ENCODE measurements at places on chromosomes 13 and 19.

DNA sequence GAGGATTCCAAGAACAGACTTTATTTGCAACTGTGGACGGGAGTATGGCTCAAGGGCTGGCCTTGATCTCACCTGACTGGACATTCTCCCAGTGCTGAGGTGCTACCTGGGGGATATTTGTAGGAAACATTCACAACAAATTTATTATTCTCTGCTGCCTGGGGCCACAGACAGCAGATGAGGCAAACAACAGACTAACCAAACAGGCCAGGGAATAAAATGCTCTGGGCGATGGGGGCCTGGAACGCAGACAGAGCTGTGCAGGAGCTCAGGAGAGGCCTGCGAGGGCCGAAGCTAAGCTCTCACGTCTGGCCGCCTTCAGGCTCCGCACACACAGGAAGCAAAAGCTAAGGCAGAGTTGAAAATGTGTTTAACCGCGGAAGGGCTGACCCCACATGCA lies 7.8 kb downstream of the PLPP2 start:
- no peak for DNase-seq

DNA sequence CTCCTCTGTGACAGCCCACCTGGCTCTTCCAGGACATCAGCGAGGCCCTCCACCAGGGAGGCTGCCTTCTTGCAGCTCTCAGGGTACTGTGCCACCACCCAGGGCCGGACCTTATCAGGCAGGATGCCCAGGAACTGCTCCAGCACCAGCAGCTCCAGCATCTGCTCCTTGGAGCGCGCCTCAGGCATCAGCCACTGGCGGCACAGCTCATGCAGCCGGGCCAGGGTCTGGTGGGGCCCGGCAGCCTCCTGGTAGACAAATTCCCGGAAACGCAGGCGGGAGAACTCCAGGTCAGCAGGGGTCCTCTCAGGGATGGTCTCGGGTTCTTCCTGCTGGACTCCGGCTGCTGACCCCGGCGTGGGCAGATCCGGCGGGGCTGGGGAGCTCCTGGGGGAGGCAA lies 8.2 kb downstream of the ZSCAN18 start:
- DNase-seq, result no peak

DNA sequence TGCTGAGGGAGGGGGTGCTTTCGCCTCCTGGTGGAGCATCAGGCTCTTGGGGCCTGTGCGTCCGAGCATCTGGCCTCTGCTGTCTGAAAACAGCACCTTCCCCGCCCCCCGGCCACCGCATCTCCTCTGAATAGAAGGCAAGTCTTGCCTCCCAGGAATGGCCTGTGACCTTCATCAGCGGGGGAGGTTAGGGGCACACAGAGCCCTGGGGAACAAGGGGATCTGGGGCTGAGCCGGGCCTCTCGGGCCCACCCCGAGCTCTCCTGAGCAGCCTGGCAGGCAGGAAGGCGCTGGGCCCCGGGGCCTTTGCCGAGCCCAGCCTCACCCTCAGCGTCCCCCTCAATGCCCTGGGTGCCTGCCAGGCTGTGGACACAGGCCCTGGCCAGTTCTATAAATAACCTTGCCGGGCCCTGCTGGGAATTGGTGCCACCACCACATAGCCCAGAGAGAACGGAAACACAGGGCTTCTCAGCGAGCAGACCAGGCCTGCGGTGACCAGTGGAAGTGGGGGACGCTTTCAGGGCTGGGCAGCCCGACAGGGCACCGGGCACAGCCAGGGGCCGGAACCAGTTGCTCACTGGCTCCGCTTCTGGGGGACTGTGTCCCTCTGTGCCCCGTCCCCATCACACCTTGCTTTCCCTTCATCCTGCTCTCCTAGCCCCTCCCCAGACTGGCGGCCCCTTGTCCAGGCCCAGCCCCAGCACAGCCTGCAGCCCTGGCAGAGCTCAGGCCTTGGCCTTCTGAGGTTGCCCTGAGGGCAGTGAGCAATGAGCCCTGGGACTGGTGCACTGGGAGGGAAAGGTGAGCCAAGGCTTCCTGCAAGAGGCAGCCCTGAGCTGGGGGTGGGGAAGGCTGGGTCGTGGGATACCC lies 9.5 kb downstream of the STK11 start:
- no peak for DNase-seq

GRCh38 chr19:4062419-4063368 lies 4.0 kb downstream of the ZBTB7A start:
- no peak for DNase-seq

GRCh38 chr19:34794066-34794960 lies 21.3 kb upstream of the ZNF599 start:
- no peak for DNase-seq

DNA sequence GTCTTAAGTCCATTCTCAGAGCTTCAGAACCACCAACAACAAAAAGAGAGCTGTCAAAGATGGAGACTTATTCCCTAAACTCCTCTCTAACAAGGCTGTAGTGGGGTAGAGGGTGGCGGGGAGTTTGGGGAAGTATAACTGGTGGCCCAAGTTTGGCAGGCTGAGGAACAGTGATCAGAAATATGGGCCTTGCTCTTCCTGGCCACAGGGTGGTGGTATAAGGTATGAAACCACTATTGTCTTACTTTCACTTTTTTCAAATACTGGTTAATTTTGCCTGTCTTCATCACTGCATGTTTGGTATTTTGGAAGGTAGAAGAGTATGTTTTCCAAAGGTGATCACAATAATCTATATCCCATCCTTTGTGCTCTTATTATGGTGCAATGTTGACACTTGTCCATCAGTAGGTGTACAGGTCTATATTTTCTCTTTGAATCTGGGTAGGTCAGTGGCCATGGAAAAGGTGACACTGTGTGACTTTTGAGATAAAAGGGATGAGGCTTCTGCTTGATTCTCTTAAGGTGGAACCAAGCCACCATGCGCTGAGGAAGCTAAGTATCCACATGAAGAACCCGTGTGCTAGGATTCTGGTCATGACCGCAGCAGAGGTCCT lies 23.2 kb upstream of the GPC5 start:
- DNase-seq, result no peak

GRCh38 chr13:34474187-34474868 lies 467.7 kb upstream of the NBEA start:
- DNase-seq, result no peak

GRCh38 chr19:7515645-7516151 lies at the start of gene ZNF358:
TSS of gene ZNF358 (plus strand) at chr19:7516103. CDS start at chr19:7519243, 3,140 bp downstream.
- DNase-seq, result no peak

- DNase-seq, result no peak
Measured at GRCh38 chr19:34459614-34460013, 21.9 kb upstream of the WTIP start.

- no peak for DNase-seq
Measured at GRCh38 chr13:93460005-93460404, 233.4 kb downstream of the GPC6 start.

DNA sequence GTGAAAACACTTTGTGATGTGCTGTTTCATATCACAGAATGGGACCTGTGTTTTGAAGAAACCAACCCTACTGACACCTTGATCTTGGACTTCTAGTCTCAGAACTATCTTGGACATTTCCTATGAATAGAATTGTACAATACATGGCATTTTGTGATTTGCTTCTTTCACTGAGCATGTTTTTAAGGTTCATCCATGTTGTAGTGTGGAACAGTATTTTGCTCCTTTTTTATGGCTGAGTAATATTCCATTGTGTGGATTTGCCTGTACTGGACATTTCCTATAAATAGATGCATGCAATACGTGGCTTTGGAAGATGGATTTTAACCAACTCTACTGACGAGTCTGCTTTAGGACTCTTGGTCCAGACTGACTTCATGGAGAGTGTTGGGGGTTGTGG lies 46.8 kb downstream of the VAV1 start:
- DNase-seq, result no peak

DNA sequence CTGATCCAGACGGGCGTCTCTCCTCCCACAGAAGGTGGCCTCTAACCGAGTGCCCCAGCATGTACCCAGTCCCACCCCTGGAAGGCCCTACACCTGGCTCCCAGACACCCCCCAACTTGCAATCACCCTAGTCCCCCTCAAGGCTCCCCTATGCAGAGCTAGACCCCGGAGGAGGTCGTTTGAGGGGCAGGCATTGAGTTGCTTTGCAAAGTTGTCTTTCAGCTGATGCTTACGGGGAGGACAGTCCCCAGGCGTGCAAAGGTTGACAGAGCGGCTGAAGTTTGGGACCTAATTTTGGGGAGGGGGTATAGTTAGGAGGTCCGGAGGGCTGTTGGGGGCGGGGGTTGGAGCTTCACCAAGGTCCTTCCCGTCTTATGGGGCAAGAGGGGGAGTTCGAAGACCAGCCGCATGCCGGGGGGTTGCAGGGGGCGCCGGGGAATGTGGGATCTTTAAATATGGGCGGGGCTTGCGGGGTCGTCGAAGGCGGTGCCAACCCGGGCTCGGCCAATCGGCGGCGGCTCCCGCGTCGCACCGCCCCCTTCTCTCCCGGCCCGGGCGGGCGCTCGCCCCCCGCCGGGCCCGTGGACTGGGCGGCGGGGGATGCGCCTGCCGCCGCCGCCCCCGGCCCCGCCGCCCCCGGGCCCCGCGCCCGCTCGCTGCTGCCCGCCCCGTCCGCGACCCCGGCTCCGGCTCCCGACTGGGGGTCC lies at the start of gene KCNN1:
Gene KCNN1, plus strand, starts transcription at position 558 of the 707 bp plus-strand sequence. CDS start 6,782 bp downstream, outside the sequence.
- DNase-seq, result no peak

- DNase-seq, result peak; percentile 13
Measured at GRCh38 chr13:99258210-99258860, at the start of gene GPR18. TSS of gene GPR18 (minus strand) at chr13:99258379. CDS start at chr13:99255872, 2,507 bp downstream.

GRCh38 chr13:37109051-37109678 lies 3.7 kb upstream of the CSNK1A1L start:
- DNase-seq, result no peak

- DNase-seq, result no peak
Measured at GRCh38 chr13:71864986-71865873, 1.8 kb downstream of the DACH1 start.

DNA sequence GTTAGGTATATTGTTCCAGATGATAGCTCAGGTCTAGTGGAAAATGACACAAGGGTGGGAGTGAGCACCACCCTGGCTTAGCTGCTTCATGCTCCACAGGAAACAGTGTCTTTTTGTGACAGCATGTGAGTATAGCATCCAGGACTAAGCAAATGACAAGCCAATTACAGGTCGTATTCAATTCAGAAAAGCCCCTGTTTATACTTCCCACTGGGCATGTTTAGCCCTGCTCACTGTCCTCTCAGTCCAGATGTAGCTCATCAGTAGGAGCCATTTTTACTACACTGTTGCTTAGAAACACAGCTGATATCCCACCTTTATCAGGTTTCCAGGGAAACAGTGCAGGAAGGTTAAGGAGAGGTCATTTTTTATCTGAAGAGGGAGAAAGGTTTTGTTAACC lies 8.0 kb downstream of the ABHD13 start:
- no peak for DNase-seq

- no peak for DNase-seq
Measured at GRCh38 chr19:17109962-17110598, 34.5 kb downstream of the MYO9B start.

DNA sequence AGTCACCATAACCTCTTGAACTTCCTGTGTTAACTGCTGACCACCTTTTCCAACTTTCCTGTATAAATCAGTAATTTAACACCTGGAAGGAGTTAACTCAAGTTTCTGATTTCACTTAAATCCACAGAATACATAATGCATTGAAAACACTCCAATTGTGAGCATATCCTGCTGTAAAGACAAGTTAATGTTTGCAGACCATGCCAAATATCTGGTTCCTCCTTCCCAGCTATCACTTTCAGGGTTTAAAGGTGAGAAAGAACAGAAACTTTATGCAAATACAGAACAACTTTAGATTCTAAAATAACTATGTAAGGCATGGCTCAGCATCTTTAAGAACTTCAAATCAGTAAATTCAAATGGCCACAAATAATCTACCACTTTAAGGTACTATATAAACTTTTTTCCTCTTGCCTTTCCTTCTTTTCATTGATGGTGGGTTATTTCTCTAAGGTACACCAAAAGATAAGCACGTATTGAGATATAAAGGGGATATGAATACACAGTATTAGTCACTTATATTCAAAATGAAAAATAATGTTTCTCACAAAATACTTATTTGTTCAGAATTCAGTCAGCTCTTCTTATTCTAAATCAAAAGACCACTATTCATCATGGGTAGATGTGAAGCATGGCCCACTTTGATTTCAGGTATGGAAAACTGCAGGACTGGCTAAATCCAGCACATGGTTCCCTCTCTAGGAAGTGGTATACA lies 6.6 kb upstream of the TPTE2 start:
- no peak for DNase-seq

DNA sequence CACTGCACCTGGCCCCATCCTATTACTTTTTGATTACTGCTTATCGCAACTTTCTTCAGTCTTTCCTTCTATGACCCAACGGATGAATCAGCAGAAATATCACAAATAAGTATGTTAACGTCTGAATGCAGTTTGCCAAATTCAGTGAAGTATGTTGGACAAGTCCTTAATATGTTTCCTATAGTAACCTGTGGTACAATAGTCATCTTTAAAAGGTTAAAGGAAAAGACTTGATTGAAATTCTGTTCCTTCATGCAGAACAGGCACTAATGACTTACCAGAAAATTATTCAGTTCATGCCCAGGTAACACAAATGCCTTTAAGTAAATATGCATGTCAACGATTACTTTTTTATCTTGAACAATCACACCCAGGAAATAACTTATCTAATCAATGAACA lies 242.6 kb downstream of the KCTD12 start:
- no peak for DNase-seq
